Stimulated activated CD4-positive, alpha-beta T cell treated with anti-CD3 and anti-CD28 coated beads, Interleukin-15, amount 100 ng/mL, for 24 hours (primary cell): ENCODE measurements at places on chromosomes 6 and 20.

- DNase-seq: no peak
Observed at GRCh38 chr6:15483060-15483459, 179.8 kb downstream of the DTNBP1 start.

DNA sequence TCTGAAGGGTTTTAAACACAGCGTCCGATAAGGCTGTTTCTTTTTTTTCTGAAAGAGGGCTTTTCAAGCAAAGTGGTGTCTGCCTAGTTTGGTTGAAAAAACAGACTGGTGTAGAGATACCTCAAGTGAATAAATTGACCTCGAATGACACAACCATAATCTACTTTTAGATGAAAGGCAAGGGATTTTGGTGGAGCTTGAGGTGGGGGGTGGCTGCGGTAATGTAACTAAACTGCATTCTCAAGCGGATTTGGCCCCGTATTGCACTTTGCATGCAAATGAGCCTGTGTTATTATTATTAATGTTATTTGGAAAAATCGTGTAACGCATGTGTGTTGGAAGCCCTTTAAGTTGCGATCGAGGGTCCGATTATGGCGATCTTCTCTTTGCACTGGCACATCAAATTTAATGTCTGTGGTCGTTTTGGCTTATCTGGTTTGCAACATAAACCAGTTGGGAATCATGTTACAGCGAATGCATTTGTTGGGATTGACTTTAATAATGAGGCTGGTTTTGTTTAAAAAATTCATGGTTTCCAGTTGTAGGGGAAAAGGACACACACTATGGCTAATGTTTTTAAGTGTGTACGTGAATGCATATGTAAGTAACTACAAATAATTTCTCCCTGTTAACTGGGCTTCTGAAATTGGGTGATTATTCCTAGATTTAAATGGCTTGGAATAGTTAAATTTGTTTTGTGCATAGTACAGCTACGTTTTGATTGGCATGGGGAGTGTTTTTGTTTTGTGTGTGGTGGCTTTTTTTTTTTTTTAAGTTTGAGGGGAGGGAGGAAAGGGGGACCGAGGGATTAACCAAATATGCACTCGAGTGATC, 1.0 kb downstream of the JARID2 start:
- peak; percentile 37 for DNase-seq

GRCh38 chr20:61361501-61361900, 109.4 kb downstream of the CDH4 start:
- no peak for DNase-seq

DNA sequence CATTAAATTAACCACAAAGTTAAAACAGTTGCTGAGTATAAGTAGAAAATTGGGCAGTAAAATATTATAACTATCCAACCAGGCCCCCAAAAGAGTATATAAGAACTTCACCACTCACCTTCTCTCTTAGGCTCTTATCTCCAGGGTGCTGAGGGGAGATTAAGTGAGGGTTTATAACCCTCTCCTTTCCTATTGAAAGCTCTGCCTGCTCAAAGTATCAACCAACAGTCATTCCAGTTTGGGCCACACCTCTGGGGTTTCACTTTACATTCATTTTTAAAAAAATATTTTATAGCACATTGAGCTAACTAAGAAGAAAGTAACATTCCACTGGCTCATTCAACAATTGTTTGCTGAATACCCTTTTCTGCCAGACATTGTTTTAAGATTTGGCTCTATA, 22.1 kb downstream of the GSTA4 start:
- no peak for DNase-seq

- no peak for DNase-seq
Observed at GRCh38 chr20:51393571-51393970, 148.9 kb downstream of the NFATC2 start.

DNA sequence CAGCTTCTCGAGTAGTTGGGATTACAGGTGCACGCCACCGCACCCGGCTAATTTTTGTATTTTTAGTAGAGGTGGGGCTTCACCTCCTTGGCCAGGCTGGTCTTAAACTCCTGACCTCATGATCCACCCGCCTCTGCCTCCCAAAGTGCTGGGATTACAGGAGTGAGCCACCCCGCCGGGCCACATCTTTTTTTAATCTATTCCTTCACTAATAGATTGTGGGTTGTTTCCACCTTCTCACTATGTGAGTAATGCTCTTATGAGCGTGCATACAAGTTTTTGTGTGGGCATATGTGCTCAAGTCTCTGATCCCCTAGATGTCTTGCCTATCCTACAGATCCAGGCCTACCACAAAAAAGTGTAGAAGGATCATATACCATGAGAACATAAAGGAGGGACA, 30.7 kb downstream of the CARMIL1 start:
- DNase-seq: no peak

GRCh38 chr20:1426231-1426849, 33.5 kb upstream of the FKBP1A start:
- no peak for DNase-seq

DNA sequence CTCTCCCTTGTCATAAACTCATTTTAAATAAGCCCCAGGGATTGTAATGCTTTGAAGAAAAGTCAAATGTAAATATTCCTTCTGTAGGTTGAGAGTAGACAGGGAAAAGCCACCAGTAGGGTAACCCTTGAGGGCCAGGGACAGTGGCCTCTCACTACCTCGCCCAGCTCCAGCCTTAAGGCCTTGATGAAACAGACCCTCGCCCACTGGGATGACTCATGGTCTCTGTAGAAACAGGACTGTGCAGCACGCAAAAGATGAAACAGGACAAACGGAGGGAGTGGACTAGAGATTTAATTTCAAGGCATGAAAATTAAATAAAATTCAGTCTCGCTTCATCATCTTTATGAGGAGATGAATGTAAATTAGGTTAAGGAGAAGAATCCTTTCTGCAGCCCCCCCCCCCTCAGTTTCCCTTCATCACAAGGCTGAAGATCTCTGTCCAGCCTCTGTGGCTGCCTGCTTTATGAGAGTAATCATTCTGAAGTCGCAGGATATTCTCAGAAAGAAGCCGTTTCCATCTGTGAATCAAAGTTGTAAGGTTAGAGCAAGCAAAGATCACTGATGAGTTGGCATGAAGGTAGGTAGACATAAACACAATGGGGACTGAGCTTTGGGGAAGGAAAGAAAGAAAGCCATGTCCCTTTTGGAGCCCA, 60.4 kb downstream of the TMEM200A start:
- DNase-seq: no peak

DNA sequence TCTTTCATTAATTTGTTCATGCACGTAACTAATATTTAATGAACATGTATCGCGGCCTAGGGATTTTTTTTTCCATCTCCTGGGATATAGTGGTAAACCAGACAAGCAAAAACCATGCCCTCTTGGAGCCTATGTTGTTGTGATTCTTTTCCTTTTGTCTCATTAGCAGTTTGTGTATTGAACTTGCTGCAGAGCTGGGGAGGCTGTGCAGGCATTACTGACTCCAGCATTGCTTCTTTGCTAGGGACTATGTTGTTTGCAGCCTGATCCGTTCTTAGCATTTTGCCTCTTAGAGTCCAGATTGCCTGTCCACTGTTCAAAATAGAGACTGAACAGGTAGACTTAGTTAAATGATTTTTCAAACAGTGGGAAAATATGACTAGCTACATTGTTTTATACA, 9.7 kb downstream of the SCAF8 start:
- DNase-seq: no peak

DNA sequence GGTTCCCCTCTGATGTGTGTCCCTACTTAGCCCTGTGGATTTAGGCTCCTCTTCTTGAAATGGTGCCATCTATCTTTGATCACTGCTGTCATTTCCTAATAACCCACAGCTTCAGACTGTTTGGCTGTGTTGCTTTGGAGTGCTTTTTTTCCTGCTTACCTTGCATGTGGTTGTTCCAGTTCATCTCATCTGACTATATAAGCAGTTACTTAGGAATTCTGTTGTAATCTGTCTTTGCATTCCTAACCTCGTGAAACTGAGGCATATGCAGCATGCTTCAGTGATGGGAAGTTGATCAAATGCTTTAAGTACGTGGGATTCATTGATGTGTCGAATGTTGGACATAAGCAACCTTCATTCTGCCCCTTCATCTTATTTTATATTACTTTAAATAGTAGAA, 115.8 kb upstream of the FLRT3 start:
- no peak for DNase-seq

- DNase-seq: no peak
Observed at GRCh38 chr20:61052776-61053442, 199.2 kb upstream of the CDH4 start.

DNA sequence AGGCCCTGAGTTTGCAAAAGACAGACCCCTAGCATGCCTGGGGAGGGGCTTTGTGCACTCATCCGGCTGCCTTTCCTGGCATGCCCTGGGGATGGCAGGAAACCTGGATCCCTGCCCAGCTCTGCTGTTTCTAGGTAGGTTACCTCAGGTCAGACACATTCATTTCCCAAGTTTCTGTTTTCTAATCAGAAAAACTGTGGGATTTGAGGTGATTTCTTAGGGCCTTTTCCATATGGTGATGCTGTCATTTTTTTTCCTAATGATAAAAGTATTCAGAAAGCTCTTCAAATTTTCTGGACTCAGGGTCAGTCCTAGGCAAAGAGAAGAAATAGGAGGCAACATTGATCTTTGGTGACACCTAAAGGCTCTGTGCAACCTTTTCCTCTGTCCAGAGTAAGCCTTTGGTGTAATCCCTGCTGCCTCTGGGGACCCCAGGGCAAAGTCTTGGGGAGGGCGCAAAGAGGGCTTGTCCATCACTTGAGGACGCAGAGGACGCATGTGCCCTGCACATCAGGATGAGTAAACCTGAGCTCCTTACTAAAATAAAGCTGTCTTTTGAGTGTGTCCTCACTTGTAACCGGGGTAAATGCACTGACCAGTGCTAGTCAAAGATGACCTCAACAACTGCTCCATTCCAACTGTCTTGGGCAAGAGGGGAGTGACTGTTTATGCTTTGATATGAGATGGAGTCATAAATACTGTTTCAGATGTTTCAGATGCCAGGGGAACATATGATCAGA, 13.5 kb upstream of the TRAM2 start:
- no peak for DNase-seq

- DNase-seq: peak; percentile 50
Observed at GRCh38 chr6:153131037-153131981, at the start of gene RGS17. TSS of gene RGS17 (minus strand) at chr6:153131282. CDS start at chr6:153044018, 87,264 bp downstream.

DNA sequence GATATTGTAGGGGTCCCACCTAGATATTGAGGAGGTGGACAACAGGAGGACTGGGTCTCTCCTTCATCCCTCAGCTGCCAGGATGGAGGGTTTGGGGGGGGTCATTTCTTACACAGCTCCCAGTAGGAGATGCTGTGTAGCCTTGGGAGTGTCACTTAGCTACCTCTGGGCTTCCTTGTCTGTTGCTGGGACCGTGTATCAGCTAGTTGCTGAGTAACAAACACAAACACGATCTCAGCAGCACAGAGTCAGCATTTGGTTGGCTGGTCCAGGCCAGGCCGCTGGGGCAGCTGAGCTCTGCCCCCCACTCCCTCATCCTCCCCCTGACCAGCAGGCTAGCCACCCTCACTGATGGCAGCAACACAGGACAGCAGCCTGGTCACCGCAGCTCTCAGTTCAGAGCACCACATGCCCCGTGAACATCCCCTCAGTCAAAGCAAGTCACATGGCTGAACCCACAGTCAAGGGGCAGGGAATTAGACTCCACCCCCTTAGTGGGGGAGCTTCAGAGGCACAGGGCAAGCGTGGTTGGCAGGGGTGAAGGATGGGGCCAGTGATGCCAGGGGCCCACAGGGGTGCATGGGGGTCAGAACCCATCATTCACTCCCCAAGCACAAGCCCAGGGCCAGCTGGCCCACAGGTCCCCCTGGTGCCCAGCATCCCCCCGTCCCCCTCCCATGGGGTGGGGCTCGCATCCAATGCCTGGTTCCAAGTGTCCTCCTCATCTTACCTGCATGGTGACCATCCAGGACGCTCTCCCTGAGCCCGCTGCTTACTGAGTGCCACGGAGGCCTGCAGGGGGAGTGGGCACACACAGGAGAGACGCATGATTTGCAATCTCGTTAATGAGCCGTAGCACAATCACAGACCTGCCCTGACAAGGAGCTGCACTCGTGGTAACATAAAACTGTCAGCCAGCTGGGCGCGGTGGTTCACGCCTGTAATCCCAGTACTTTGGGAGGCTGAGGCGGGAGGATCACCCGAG, 112.4 kb downstream of the TAF4 start:
- DNase-seq: no peak

DNA sequence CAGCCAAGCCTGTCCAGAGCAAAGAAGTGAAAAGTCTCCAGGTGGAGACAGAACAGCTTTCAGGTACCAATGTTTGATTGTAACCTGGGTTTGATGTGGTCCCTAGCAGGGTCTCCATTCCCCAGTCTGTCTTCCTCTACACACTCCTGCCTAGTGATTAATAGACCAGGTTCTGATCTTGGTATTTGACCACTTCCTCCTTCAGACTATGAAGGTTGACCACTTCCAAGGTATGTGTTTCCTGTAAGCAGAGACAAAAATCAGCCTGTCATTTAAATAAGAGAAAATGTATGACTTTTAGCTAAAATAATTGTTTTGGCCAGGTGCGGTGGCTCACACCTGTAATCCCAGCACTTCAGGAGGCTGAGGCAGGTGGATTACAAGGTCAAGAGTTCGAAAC, 41.8 kb upstream of the TOP1 start:
- DNase-seq: no peak

GRCh38 chr6:101015541-101015940, 134.4 kb upstream of the ASCC3 start:
- DNase-seq: no peak

GRCh38 chr20:60931696-60932095, 320.4 kb upstream of the CDH4 start:
- DNase-seq: no peak

DNA sequence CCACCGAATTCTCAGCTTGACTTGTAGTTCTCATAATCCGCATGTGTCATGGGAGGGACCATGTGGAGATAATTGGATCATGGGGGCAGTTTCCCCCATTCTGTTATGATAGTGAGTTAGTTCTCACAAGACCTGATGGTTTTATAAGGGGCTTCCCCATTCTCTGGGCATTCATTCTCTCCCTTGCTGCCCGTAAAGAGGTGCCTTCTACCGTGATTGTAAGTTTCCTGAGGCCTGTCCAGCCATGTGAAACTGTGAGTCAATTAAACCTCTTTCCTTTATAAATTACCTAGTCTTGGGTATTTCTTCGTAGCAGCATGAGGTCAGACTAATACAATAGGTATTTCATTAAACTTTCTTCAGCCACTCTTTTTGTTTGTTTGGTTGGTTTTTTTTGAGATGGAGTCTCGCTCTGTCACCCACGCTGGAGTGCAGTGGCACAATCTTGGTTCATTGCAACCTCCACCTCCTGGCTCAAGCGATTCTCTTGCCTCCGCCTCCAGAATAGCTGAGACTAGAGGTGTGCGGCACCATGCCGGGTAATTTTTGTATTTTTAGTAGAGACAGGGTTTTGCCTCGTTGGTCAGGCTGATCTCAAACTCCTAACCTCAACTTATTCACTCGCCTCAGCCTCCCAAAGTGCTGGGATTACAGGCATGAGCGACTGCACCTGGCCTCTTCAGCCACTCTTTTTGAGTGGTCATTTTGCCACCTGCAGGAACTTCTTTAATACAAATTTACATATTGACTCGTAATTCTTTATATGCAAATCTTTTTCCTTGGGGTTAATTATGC, 36.3 kb downstream of the GSTA2 start:
- DNase-seq: no peak
